ENCODE measurements at places on chromosomes 1 and 21. TPM values are rescaled to one million over a fixed set of nuclear protein-coding genes. Genes with fewer than 3 reads are reported as not detected.

GRCh38 chr1:214864896-214865688, 217.4 kb upstream of the KCNK2 start:
- no peak for DNase-seq
- no peak overlapping the region for H3K4me3 ChIP-seq
- no peak overlapping the region for H3K27ac ChIP-seq
- no peaks in the 10 kb centered on the region for H3K27me3 ChIP-seq
- H3K36me3 ChIP-seq = no peaks in the 10 kb centered on the region

DNA sequence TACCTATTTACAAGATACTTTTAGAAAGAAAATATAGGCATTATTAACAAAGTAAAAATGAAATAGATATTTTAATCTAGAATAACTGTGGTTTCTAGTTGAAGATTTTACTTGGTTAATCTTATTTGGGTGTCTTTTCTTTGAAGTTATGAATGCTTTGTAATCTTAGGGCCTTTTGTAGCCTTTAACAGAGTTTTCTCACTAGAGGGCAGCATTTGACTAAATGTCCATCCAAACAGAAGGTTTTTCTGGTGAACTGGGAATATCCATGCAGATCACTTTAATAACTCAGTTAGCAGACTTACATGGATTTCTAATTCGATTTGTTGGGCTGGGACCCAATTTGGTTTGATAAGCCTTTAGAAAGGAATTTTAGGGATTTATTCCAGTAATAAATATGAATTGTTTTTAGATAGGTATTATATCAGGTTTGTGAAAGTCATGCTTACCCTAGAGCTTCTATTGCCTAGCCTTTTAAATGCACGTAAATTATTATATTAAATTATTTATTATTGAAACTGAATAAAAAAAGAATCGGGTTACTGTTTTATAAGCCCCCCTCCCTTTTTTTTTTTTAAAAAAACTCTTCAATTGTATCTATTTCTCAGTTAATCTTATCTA, 119.7 kb downstream of the ZNF326 start:
- no peaks in the 10 kb centered on the region for H3K27me3 ChIP-seq
- H3K4me3 ChIP-seq = no peak overlapping the region
- H3K36me3 ChIP-seq = no peaks in the 10 kb centered on the region
- H3K4me1 ChIP-seq = no peaks in the 10 kb centered on the region

DNA sequence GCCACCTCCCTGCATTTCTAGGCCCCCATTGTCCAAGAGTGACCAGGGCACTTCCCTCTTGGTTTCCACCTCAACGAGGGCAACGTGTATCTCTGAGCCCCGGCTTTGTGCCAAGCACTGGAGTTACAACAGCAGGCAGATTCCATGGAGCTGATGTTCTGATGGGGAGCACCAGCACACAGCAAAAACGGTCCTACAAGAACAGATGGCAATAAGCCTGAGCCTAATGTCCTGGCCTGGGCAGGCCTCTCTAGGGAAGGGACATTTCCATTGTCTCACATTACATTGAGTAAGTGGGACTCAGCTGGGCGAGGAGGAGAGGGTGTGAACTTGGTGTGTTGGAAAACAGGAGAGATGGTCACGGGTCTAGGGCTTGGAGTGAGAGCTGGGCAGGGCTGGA, 27.2 kb upstream of the NPPB start:
- no peak for DNase-seq
- H3K36me3 ChIP-seq = no peaks in the 10 kb centered on the region
- no peak overlapping the region for H3K4me3 ChIP-seq
- no peak overlapping the region for H3K27ac ChIP-seq
- H3K4me1 ChIP-seq = no peaks in the 10 kb centered on the region

GRCh38 chr21:32036756-32037155, 163.9 kb downstream of the HUNK start:
- no peaks in the 10 kb centered on the region for H3K27me3 ChIP-seq
- no peak overlapping the region for H3K4me3 ChIP-seq
- H3K27ac ChIP-seq = no peak overlapping the region

GRCh38 chr1:178341261-178341956, 155.4 kb downstream of the CLEC20A start:
- no peaks in the 10 kb centered on the region for H3K4me1 ChIP-seq
- no peak overlapping the region for H3K27ac ChIP-seq
- no peak overlapping the region for H3K4me3 ChIP-seq
- no peak for DNase-seq

The OR2T35 gene
- total RNA-seq = not detected

Data from naive thymus-derived CD4-positive, alpha-beta T cell (primary cell).